Stimulated activated CD4-positive, alpha-beta T cell treated with anti-CD3 and anti-CD28 coated beads, Interleukin-4, amount 100 ng/mL, for 1 hour (primary cell): ENCODE measurements at places on chromosomes 12 and 14.

DNA sequence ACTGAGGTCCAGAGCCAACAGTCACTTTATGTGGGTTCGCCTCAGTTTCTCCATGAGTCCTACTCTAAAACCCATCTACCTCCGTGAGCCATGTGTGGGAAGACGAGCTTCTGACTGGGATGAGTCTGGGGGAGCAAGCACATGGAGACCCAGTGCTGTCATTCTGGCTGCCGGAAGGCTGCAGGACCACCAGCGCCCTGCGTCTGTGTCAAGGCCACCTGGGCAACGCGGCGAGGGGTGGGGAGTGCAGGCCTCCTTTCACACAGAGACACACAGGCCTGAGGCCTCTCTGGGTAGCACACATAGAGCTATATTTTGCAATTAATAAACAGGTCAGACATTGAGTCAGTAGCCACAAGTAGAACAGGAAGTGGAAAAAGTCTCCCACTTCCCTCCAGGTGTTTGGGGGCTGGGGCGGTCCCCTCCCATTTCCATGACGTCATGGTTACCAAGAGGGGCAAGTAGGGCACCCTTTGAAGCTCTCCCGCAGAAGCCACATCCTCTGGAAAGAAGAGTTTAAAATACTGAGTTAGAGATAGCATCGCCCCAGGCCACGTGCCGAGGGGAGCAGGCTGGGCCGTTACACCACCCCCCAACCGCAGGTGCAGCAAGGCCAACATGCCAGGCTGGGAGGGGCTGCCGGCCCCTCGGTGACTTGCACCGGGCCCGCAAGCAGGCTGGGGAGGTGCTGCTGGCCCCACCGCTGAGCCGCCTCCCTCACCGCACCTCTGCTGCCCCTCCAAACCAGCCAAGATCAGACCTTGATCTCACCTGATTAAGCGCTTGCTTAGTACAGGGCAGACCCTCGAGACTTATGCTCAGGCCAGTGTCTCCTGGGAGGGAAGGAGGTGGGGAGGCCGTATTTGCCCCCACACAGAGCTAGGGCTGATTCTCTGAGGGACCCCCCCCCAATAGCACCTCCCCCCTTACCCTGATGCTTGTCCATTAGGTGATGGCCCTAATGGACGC, 32.7 kb downstream of the DAD1 start:
- peak; percentile 90 for DNase-seq

DNA sequence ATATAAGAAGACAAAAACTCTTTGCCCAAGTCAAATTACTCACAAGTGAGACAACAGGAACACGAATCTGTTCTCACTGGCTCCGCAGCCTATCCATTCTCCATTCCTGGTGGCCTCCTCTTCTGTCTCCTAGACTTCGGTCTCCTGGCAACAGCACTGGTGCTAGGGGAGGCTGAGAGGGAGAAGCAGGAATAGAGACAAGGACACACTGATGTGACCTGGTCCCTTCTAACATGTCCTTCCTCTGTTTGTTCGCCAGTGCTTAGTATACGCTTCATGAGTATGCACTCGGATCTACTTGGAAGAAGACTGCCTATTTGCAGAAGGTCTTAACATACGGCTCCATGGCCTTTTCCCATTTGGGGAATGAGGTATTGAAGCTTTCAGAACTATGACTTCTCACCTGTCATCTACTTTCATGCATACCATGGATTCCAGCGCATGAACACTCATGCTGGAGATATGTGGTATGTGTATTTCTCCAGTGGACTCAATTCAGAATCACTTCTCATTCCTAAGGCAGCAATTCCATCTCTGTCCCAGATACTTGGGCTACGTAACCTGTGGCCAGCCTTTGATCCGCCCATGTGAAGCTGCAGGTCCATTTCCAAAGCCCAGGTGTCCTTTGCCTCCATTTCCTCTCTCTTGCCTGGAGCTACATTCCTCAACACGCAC, 33.9 kb downstream of the BHLHE41 start:
- no peak for DNase-seq

- DNase-seq = no peak
Observed at GRCh38 chr12:109223211-109223610, 85.9 kb downstream of the FOXN4 start.

DNA sequence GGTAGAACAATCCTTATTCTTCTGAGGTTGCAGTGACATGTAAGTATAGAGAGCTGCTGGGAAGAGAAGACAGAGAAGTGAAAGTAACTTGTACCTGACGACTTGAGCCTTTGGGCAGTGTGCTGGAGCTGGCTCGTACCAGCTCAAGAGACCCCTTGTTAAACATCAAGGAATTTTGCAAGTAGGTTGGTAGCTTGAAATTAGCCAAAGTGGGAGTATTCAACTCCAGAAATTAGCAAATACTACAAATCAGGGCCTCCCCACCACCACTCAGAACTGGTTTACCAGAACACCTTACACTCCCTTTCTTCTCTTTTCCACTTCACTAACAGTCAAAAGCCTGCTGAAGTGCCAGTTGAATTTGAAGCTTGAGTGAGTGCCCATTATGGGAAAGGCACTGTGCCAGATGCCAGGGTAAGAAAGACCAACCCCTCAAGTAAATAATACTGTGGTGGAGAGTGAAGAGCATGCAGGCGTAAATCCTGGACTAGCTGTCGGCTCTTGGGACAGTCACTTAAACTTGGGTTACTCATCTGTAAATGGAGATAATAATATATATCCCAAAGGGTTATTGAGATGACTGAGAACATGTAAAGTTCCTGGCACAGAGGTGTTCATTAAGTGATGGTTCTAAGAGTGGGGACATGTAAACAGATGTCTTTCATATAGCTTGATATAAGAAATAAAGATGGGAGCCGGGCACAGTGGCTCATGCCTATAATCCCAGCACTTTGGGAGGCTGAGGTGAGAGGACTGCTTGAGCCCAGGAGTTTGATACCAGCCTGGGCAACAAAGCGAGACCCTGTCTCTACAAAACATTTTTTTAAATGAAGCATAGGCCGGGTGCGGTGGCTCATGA, 27.0 kb upstream of the EID3 start:
- DNase-seq = no peak

GRCh38 chr12:67656251-67656650, 7.7 kb downstream of the DYRK2 start:
- no peak for DNase-seq

DNA sequence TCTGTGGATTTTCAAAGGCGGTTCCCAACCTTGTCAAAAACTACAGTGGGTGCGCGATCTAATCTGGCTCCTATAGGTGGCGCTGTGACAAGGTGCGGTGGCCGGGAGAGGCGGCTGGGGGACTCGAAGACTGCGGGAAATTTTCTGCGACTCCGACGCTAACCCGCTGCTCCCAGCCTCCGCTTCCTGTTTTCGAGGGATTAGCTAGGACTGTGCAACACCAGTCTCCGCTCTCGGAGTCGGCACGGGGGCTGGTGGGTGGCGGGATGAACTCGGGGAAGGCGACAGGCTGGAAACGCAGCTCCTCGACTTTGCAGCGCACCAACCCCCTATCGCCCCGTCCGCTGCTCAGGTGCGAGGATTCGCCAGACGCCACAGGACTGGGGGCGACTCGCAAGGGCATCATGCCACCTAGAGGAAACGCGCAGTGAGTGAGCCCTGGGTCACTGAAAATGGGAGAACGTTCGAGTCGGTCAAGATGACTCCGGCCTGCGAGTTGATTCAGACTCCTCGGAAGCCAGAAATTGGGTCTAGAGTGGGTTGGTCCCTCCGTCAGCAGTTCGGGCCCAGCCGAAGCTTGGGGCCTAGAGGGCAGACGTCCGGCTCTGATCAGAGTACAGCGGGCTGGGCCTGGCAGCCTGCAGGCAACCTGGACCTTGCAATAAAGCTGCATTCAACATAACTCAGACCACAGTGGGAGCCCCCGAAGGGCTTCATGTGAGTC, 5.5 kb upstream of the PAX9 start:
- DNase-seq = no peak

- no peak for DNase-seq
Observed at GRCh38 chr14:22464422-22465142, 124.4 kb downstream of the DAD1 start.

DNA sequence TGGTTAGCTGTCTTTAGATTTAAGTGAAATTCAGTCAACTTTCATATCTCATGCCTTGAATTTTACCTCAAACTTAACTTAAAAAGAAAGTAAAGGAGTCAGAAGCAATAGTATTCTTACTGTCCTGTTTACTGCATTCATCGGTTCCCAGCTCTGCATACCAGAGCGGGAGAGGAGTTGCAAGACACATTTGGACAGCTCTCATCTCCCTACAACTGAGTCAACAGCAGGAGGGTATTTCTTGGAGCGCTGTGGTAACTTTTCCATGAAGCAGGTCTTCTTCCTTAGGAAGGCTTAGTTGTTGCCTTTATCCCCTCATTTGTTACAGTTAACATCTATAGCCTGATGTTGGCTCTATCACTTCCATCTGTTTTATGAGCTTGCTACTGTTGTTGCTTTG, 65.1 kb downstream of the TRMT5 start:
- DNase-seq = no peak

GRCh38 chr14:28769276-28769880, 2.8 kb downstream of the FOXG1 start:
- DNase-seq = no peak

GRCh38 chr12:45232146-45232755, 16.4 kb downstream of the ANO6 start:
- no peak for DNase-seq

DNA sequence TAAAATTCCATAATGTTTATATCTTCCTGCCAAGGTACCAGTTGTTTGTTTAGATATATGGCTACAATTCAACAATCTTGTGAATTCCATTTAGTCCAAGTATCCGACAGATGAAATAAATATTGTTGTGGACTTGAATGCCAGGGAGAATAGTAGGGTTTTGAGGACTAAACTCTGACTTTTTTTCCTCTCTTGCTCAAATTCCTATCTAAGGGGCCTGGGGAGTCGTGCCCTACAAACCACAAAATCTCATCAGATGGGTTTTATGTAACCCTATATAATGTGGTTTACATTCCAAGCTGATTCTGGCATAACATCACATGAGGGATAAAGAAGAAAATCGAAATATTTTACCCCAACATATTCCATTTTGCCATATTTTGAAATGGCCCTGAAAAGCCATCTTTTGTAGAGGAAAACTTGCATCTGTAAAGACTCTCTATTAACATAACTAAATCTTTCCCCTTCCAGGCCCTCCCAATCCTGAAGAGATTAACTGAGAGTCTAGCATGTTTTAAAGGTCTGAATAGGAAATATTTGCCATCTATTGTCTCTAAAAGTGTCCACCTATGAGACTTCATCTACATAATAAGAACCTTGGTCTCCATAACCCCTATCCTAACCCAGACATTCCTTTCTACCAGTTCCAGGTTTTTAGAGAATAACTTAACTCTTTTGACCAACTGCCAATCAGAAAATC, 184.7 kb upstream of the KITLG start:
- DNase-seq = no peak

- no peak for DNase-seq
Observed at GRCh38 chr12:112828541-112828940, 37.0 kb downstream of the RPH3A start.

DNA sequence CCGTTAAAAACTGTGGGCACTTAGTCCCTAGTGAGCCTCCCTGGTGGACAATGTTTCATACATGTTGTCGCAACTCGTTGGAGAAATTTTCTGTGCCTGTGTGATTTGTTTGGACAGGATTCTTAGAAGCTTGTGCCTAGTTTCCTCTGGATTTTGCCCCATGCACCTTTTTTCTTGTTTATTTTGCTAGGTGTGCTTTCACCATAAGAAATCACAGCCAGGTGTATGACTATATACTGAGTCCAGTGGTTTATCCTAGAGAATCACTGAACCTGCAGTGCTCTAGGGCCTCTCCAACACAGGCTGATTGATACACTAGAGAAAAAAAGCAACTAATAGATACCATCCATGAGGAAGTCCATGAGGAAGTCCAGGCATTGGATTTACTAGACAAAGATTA, 33.1 kb upstream of the OASL start:
- DNase-seq = no peak

DNA sequence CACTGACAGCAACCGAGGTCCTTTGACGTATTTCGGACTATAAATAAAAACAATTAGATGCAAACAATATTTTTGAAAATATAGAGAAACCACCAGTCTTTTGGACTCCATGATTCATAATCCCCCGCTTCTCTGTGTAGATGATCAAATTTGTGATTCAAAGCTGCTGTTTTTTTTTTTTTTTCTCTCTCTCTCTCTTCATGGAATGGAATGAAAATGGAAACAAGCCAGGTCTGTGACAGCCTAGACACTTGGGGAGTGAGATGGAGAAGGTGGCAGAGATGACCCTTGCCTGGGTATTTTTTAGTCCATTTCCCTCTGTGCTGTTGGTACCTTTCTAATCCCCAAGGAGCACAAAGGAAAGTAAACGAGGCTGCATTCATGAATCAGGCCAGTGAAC, 248.5 kb downstream of the GLT1D1 start:
- DNase-seq = no peak

GRCh38 chr14:56846970-56847930, 37.0 kb upstream of the OTX2 start:
- DNase-seq = no peak

- no peak for DNase-seq
Observed at GRCh38 chr14:63292805-63293204, 25.9 kb downstream of the GPHB5 start.

GRCh38 chr12:11460343-11461023, 65.1 kb upstream of the PRB2 start:
- no peak for DNase-seq

DNA sequence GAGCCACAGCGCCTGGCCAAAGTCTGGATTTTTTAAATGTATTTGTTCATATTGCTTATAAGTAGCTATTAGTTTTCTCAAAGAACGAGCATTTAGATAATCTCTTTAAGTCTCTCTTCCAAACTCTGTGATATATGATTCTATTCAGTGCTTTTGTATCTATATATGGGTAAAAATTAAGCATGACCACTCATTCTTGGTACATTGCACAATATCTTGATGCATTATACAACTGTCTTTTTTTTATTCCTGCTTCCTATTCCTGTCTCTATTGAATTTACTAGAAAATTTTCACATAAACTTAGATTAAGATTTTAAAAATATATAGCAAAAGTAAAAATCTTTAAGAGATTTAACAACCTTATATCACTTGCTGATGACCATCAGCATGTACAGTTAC, 29.1 kb downstream of the SOCS2 start:
- DNase-seq = no peak

DNA sequence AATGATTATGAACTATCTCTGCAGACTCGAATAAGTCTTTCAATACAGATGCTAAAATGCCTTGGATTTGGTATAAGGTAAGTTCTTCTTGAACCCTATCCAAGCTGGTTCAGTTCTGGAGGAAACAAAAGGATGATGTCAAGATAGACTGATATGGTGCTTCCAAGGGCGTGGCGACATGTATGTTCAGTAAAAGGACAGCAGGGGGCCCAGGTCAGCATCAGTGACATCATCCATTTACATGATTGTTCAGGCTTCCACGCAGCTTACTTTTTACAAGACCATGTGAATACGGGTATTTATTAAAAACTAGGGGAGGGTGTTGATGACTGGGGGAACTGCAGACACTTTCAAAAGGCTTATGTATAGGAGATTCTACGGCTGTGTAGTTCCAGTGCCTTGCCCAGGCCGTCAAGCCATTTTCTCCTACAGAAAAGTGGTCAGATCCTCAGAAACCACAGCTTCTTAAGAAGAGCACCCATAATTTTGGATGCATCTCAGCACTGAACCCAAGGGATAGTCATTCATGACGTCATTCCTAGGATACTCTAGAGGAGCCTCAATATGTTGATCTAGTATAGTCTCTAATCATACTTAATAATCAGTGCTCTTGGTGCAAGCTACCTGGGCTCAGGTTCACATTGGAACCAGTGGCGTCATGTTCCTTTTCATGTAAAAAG, 527.7 kb downstream of the FUT8 start:
- no peak for DNase-seq

GRCh38 chr14:75831952-75832351, 149.8 kb downstream of the TGFB3 start:
- DNase-seq = no peak
